Stimulated activated naive CD4-positive, alpha-beta T cell treated with Interleukin-2 at 50 U/mL for 16 hours (primary cell): ENCODE measurements at places on chromosomes 3 and 15.

DNA sequence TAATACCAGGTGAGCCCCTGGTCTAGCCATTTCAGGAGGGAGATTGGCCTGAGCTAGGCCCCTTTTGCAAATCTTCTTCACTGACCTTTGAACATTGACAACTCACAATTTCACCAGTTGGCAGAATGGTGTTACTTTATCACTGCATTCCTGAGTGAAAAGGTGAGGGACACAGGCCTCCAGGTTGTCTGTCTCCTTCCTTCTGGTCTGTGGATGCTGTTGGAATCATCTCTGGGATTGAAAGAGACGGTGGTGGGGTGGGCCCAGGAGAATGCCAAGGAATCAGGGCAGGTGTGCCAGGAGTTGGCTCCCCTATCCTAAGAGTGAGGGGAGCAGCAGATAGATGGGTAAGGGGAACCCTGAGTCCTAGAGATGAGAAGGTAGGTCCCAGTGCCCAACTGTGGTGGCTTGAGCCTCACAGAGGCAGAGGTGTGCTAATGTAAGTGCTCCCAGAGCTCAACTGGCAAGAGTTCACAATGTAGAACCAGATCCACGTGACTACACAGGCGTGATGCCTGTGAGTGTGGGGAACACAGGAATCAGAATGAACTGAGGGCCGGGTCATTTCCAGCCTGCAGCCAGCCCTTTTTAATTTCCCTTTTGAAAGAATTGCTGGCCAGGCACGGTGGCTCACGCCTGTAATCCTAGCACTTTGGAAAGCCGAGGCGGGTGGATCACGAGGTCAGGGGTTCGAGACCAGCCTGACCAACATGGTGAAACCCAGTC lies 11.2 kb downstream of the C3orf62 start:
- DNase-seq: no peak

GRCh38 chr3:27943106-27943505 lies 221.0 kb upstream of the EOMES start:
- DNase-seq: no peak

DNA sequence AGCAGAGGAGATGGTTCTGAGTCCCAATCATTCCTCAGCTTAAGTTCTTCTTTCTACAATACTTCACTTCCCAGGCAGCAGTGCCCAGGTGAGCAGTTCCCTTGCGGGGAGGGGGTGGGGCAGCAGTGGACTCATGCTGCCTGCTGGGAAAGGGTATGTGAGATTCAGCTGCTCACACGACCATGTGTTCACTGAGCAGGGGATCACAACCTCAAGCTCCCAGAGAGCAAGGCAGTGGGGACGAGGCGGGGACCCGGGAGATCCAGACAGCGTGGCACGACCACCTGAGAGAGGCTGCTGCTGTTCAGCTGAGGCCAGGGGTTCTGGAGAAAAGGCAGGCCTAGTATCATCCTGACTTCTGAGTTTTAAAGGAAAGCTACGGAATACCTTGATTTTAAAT lies 166.6 kb downstream of the XXYLT1 start:
- no peak for DNase-seq

DNA sequence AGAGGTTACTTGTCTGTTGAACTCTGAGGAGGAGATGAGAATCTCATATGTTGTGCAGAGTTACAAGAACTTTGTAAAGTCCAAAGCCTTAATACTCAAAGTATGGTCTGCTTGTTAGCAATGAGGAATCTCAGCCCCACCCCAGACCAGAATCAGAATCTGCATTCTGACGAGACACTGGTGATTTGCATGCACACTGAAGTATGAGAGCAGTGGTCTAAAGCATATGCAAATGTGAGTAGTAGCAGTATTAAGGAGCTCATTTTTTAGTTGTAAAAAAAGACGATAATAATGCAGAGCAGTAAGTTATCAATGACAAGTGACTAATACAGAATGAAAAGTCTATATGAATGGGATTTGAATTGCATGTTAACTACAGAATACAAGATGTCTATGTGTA lies 327.7 kb downstream of the RYR3 start:
- DNase-seq: no peak

DNA sequence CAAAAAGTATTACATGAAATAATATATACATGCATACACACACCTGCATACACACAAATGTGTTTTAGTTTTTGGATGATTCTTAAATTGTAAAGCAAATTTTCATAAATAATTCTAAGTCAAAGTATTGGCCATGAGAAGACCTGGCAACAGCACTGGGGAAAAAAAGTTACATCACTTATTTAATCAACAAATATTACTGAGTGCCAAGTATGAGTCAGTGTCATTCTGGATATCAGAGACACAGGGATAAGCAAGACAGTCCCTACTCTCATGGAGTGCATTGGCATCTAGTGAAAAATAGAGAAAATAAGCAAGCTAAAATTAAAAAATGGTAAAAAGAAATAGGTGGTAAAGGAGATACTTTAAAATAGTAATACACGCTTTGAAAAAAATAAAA lies 29.4 kb upstream of the GUCA1C start:
- DNase-seq: no peak

- DNase-seq: no peak
Measured at GRCh38 chr3:193248848-193249468, 7.9 kb downstream of the PLAAT1 start.

GRCh38 chr3:153463895-153464294 lies 301.9 kb downstream of the RAP2B start:
- DNase-seq: no peak

DNA sequence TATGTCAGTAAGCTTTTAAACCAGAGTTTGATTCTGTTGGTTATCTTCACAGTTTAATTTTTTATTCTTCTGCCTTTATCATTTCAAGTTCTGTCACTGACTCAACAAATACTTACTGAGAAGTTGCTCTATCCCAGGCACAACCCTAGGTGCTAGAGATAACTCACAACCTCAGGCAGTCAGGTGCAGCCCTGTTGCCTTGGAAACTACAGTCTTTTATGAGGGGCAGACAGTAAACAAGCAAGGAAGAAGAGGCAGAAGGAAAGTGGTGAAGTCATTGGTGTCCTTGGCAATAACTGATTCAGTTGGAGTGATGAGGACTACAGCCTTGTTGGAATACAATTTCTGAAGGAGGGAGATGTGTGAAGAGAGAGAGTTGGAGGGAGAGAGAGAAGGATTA lies 142.1 kb upstream of the LRTM1 start:
- DNase-seq: no peak

GRCh38 chr15:62545467-62546227 lies 380.6 kb upstream of the C2CD4B start:
- DNase-seq: no peak
